ENCODE measurements at places on chromosomes 12 and 14. TPM values are rescaled to one million over a fixed set of nuclear protein-coding genes. Genes with fewer than 3 reads are reported as not detected.

HCAR3 gene
- not detected for total RNA-seq

RNASE3 gene
- not detected for total RNA-seq

ACSS3 gene
- not detected for total RNA-seq

SDSL gene
- total RNA-seq: 24.3 TPM

DTX1 gene
- 0.42 TPM for total RNA-seq

SSPN gene
- total RNA-seq: 0.91 TPM

SETD1B gene
- 10.2 TPM for total RNA-seq

ADAMTS20 gene
- not detected for total RNA-seq

PHC1 gene
- 9.2 TPM for total RNA-seq

KRT75 gene
- total RNA-seq: 0.26 TPM

FAM186B gene
- total RNA-seq: 0.16 TPM

KRT77 gene
- total RNA-seq: not detected

EMP1 gene
- total RNA-seq: 172 TPM

KANSL2 gene
- total RNA-seq: 38.7 TPM

FAM181A gene
- total RNA-seq: not detected

ADCY6 gene
- 15.8 TPM for total RNA-seq

CCDC197 gene
- not detected for total RNA-seq

MFAP5 gene
- total RNA-seq: 0.06 TPM

C12orf54 gene
- total RNA-seq: not detected

ZFHX2 gene
- total RNA-seq: 1.1 TPM

SLC10A1 gene
- total RNA-seq: not detected

DAO gene
- not detected for total RNA-seq

BEGAIN gene
- total RNA-seq: 7.1 TPM

CEBPE gene
- total RNA-seq: not detected

ARHGAP9 gene
- total RNA-seq: 0.94 TPM

FIGNL2 gene
- total RNA-seq: 0.25 TPM

SYCP3 gene
- not detected for total RNA-seq

USP44 gene
- total RNA-seq: 0.07 TPM

KRT78 gene
- not detected for total RNA-seq

KRT6A gene
- total RNA-seq: 6.5 TPM

SLCO1B1 gene
- total RNA-seq: 0.46 TPM

AICDA gene
- total RNA-seq: 0.13 TPM

KLRG1 gene
- 1.5 TPM for total RNA-seq

HELB gene
- total RNA-seq: 1.6 TPM

TMEM119 gene
- 0.16 TPM for total RNA-seq

PRH2 gene
- not detected for total RNA-seq

ADCY4 gene
- not detected for total RNA-seq

TC2N gene
- 0.70 TPM for total RNA-seq

CACNA2D4 gene
- not detected for total RNA-seq

IFI27 gene
- 2.4 TPM for total RNA-seq
